T-helper 1 cell (primary cell): ENCODE measurements at places on chromosomes 3 and 15.

DNA sequence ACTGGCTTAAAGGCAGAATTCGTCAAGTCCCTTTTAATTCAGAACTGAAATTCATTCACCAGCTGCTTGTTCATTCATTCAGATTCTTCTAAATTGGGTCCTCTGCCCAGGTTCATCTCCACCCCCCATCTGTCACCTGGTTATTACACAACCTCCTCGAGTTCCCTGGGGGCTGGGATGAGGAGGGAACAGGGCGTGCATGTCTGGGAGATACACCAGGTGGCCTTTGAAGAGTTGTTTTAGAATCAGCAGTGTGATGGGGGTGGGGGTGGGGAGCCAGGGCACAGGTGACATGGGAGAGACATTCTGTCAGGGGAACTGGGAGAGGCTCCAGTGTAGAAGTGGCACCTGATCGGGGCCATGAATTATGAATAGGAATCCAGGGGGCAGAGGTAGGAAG lies 8.2 kb downstream of the SNX33 start:
- DNase-seq = no peak

GRCh38 chr3:43372007-43372740 lies 85.8 kb downstream of the SNRK start:
- no peak for DNase-seq

GRCh38 chr3:38538773-38539353 lies 42.7 kb downstream of the EXOG start:
- DNase-seq = no peak

GRCh38 chr3:11616551-11616950 lies 27.2 kb downstream of the VGLL4 start:
- no peak for DNase-seq

DNA sequence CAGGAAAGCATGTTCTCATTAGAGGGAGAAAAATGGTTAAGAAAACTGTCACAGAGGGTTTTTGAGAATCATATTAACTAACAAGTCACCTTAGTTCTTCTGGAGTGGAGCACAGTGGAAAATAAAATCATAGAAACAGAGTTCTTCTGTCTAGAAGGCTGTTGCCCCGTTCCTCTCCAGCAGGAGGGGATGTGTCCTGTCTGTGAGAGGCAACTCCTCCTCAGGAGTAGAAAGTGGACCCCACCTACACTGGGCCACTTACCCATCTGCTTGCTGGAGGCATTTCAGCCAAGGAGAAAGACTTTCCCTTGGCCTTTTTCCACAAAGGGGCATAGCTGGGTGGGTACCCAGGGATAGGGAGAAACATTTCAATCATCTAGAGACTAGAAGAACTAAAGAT lies 106.6 kb downstream of the SSR3 start:
- DNase-seq = peak; percentile 15

DNA sequence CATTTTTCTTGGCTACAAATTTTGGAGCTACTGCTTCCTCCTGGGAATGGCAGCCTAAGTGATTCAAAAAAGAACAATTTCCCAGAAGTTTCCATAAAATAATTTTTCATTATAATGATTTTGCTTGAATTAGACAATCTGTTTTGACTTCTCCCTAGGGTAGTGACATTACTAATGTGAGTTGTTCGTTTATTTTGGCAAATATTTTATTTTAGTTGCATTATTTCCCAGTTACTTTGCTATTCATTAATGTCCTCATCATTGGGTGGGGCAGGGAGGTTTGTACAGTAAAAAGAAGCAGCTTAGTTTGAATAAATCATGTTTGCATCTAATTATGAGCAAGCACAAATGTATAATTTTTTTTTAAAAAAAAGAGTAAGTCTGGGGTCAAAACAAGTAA lies 686.6 kb downstream of the ROBO2 start:
- DNase-seq = no peak

DNA sequence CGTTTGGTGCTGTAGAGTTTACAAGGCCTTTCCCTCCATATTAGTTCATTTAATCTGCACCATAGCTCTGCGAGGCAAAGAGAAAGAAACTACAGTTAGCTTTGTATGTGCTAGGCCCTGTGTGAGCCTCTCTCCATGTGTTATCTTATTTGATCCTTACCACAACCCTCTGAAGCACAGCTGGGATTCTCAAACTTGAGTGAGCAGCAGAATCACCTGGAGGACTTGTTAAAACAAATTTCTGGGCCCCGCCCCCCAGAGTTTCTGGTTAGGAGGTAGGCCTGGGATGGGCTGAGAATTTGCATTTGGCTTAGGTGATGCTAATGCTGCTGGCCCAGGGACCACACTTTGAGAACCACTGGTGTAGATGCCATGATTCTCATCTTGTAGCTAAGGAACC lies 12.3 kb downstream of the CA12 start:
- no peak for DNase-seq

- DNase-seq = no peak
Measured at GRCh38 chr3:122789585-122790273, 3.9 kb downstream of the HSPBAP1 start.

DNA sequence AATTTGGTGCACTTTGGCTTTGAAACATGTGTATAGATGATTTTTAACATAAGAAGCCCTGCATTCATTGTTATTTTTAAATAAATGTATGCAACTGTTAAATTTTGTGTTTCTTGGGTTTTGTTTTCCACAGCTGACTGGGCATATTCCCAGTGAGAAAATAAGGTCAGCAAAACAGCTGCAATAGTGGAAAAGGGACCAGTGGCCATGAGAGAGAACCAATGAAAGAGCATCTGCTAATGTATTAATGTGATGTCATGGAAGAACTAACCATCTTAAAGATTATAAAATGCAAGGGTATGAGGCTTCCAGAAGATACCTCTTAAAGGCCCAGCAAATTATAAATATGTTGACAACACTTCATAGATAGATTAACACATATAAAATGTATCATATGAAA lies 31.0 kb upstream of the KBTBD12 start:
- DNase-seq = no peak

GRCh38 chr3:132033471-132033870 lies 1.3 kb downstream of the CPNE4 start:
- DNase-seq = no peak

DNA sequence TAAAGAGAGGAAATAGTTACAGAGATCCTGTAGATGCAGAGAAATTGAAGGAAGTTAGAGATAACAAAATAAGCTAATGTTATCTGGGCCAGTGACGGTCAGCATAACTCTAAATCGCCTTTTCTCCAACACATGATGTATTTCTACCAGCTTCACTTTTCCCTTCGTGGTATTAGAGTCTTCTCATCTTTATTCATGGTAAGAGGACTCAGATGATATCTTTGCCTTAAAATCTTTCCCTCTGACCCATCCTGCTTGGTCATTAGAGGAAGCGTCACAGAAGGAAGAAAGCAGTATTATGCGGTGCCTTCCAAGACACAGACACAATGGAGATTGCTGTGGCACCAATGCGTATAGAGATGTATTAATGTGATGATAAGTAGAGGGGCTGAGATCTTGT lies 320.7 kb upstream of the GOLIM4 start:
- DNase-seq = no peak

DNA sequence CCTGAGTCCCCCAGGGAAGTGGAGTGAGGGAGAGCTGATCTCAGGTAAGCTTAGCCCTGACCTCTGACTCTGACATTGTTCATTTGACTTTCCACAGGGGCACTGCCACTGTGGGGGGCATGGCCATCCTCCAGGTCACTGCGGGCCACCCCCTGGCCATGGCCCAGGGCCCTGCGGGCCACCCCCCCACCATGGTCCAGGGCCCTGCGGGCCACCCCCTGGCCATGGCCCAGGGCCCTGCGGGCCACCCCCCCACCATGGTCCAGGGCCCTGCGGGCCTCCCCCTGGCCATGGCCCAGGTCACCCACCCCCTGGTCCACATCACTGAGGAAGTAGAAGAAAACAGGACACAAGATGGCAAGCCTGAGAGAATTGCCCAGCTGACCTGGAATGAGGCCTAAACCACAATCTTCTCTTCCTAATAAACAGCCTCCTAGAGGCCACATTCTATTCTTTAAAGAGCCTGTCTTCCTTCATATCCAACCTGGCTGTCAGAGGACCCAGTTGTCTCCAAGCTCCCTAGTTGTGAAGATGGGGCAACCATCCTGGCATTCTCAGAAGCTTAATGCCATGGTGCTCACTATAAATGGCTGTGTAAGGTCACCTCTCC lies 1.9 kb upstream of the DISP2 start:
- DNase-seq = no peak

DNA sequence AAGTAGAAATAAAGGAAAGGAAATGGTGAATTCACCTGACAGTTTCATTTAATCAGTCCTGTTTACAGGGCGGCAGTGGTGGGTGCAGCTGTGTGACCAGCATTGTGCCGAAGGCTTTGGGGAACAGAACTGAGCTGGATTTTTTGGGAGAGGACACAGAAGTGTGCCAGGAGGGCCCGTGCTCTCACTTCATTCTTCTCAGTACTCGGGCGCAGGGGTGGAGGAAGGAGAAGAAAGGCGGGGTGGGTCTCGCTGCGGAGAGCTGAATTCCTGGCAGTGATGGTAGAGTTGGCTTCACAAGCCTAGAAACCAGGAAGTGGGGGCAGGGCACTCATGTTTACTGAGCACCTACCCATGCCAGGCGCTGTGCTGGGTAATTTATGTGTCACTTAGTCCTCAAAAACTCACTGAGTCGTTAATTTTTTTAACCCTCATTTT lies 64.6 kb downstream of the CRTC3 start:
- peak; percentile 77 for DNase-seq

GRCh38 chr3:25495726-25496253 lies 67.7 kb downstream of the RARB start:
- DNase-seq = no peak

GRCh38 chr3:9806688-9807589 lies 3.1 kb upstream of the TTLL3 start:
- no peak for DNase-seq

GRCh38 chr3:117193390-117193789 lies 483.8 kb downstream of the TUSC7 start:
- no peak for DNase-seq

- DNase-seq = no peak
Measured at GRCh38 chr3:19254784-19255338, 106.6 kb downstream of the KCNH8 start.

DNA sequence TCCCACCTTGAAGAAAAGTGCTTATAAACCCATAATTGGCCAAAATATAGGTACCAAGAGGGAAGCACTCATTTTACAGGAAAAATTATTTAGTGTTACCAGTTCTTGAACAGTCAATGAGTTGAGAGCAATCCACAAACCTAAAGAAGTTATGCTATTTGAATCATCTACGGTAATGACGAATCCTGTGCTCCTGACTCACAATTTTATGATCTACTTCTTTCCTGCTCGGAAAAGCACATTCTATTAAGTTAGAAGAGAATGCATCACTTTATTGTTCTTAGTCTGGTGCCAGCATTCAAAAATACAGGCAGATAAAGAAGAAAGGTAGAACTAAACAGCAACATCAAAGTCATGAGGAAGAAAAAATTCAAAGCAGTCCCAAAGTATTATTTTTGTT lies 33.2 kb downstream of the CHRM5 start:
- no peak for DNase-seq

DNA sequence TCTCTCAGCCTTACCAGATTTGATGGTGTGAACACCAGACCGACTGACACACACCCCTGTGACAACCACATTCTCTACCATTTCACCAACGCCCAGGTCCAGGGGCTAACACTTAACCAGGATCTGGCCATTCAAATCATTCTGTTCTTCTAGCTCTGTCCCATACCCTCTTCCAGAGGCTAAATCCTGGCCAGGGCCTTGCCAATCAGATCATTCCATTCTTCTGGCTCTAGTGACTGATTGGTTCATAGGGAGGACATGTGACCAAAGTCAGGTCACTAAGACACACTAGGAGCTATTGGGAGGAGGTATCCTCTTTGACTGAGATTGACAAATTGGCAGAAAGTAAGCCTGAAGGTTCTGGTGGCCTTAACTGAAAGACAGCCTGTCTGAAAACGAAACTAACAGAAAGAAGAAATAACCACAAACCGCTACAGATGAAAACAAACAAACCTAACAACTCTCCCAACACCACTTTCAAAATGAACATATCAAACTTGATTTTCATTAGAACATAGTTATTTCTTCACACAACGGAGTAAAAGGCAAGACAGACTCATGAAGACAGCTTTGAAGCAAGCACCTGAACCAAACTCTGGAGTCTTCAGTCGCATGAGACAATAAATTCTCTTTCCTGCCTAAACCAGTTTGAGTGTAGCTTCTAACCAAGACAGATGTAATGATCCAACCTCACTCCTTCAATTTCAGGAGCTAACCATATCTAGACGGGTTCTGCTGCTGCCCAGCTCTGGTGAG lies 68.5 kb downstream of the TRANK1 start:
- no peak for DNase-seq

DNA sequence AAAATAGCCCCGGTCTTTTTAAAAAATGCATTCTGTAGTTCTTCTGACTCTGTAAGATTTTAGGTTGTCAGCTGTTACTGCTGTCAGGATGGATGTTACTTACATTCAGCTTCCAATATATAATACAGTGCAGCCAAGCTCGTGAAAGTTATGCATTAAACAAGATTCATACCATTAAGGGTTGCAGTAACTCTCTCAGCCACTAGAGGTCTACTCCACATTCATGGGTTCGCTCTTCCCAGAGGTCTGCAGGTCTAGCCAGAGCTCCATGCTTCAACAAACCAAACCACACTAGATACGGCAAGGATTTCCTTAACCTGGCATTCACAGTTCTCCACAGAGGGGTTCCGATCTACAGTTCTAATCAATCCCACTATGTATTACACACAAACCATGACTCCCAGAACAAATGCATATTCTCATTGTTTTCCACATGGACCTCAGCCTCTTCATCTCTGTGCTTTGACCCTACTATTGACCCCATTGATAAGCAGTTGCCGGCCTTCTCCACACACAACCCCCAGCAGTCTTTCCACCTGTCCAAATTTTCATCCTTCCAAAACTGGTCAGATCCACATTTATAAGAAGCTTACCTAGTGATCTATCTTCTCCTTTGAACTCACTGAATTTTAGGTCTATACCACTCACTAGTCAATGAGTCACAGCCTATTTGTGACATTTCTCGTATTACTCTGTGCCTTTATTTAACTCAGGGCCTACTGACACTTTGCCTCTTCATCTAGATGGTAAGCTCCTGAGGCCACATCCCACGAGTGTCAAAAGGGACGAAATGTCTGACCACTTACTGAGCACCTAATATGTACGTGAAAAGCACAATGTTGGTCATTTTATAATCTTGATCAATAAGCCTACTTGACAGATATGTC lies 33.7 kb downstream of the RORA start:
- DNase-seq = no peak

DNA sequence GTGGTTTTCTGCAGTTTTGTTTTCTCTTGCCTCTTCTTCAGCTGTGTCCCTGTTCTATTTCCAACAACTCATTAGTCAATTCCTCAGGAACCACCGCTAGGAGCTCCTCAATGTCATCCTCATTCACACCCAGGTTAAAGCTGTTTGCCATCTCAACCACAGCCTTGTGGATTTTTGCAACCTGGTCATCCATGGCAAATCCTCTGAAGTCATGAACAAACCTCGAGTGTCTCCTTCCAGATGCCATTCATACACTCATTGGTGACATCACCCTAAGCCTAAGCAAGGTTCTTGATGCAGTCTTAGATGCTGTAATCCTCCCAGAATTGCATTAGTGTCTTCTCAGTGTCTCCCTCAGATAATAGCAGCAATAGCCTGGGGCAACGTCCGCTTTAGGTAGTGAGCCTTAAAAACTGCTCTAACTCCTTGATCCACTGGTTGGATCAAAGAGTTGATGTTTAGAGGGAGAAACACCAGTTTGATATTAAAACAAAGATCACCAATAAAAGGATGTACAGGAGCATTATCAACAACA lies 31.5 kb upstream of the ZNF502 start:
- DNase-seq = no peak

- DNase-seq = peak; percentile 75
Measured at GRCh38 chr3:52001443-52001974, 5.8 kb upstream of the RPL29 start.
